Sciatic nerve (tissue), 2 donors: ENCODE measurements at places on chromosomes 12 and 14. TPM values are rescaled to one million over a fixed set of nuclear protein-coding genes. Genes with fewer than 3 reads are reported as not detected.

RPGRIP1 gene
- total RNA-seq: 0.45 TPM

KRT78 gene
- not detected for total RNA-seq

SLCO1B1 gene
- total RNA-seq: not detected

LRP1-AS gene
- total RNA-seq: not detected

B3GNT4 gene
- not detected for total RNA-seq

POTEG gene
- total RNA-seq: not detected

GRCh38 chr12:89424389-89424788 is 72.1 kb upstream of the DUSP6 start:
- no peak for DNase-seq

DNA sequence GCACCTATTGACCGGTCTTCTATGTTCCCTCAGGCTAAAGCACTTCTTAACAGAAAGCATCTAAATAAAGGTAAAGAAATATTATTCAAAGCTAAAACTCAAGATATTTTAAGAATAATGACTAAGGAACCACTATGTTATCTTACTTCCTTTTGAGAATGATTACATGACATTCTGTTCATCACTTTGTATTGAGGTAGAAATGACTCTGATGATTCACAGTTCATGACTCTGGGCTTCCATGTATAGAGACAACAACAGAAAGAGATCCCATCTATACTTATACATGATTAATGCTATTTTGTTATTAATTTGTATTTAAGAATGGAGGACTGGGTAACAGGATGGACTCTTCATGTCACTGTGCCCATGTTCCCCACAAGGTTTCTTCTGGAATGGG is 218.3 kb upstream of the OR4E1 start:
- DNase-seq: no peak

DNA sequence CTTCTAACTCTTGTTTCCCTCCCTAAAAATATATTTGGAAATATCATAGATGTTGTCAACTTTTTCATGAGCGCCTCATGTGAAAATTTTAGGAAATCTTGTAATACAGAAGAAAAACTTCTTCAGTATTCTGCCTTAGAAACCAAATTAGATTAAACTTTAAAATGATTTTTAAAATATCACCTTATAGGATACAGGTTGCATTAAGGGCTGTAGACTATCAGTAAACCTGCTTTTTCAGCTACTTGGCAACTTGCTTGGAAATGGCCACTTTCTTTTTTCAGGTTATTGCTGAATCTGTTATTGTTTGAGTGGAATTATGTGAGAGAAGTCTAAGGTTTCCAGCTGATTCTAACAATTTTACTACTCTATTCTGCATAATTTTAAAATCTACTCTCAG is 9.1 kb downstream of the EID3 start:
- DNase-seq: no peak

GRCh38 chr12:109678719-109679118 is 34.9 kb upstream of the FAM222A start:
- DNase-seq: no peak

DNA sequence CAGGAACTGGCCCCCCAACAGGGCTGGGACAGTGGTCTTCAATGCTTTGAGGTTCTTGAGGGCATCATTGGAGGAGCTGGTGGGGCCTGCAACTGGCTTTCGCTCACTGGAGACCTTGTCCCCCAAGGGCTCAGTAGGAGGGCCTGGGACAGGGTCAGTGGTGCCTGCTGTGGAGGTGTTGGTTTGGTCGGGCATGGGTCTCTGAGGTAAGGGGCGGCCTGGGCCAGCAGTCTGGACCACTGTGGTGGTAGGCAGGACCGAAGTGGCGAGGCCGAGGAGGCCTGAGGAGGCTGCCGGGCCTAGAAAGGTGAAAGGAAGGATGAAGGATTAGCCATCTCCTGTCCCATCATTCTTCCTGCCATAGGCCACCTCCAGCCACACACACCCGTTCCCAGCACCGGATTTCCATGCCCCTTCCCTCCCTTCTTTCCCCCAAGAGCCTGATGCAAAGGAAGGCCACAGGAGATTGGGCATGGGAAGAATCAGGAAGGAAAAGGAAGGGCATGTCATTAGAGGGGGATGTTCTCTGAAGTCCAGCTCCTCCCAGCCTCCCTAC is 28.8 kb downstream of the ZFHX2 start:
- DNase-seq: no peak

- no peak for DNase-seq
These were observed 44.9 kb upstream of the DIO3 start for GRCh38 chr14:101516401-101516800.

DNA sequence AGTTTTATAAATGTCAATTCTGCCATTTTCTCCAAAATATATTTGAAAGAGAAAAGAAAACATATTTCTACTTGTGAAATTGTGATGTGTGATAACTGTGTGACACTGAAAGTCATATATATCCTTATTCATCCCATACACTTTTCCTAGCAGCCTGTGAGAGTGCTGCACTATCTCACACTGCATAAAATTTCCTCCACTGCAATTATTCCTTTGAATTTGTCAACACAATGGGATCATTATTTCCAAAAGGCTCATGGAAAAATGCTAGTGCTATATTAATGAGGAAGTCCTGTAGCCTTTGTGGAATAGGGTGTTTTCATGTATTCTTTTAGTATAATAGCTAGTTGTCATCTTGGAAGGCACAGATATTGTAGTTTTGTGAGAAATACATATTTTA is 504.1 kb downstream of the RPL10L start:
- no peak for DNase-seq

- no peak for DNase-seq
These were observed 93.3 kb downstream of the ATP23 start for GRCh38 chr12:58034712-58035111.

DNA sequence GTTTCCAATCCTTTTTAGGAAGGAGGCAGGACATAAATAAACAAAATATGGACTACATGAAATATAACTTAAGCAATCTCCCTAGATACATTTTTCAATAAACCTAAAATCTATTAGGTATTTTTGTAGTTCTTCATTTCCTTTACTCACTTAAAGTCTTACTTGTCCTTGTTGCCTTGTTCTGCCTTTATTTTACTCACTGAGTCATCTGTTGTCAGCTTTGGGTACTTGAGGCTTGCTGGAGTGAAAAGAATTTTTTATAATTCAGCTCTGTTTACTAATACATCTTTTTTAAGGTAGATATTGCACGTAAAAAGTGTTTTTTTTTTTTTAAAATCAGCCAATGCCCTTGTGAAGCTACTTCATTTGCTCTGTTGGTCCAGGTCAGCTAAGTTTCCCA is 216.2 kb downstream of the PELI2 start:
- no peak for DNase-seq

GRCh38 chr14:24670594-24670993 is 36.6 kb upstream of the GZMB start:
- DNase-seq: no peak

DNA sequence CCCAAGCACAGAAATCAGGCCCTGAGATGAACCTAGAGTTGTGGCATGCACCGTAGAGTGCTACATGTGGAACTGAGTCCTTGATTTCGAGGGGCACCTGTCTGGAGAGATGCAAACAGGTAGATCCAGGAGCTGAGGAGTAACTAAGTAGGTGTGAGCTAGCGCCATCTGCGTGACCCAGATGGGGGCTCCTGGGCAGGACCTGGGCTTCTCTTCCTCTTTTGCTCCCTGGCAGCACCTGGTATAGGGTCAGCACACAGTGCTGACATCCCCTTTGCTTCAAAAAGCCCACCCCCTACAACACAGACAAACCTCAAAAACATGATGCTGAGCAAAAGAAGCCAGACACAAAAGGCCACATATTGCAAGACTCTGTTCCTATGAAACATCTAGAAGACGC is 65.8 kb downstream of the PITPNM2 start:
- no peak for DNase-seq

DNA sequence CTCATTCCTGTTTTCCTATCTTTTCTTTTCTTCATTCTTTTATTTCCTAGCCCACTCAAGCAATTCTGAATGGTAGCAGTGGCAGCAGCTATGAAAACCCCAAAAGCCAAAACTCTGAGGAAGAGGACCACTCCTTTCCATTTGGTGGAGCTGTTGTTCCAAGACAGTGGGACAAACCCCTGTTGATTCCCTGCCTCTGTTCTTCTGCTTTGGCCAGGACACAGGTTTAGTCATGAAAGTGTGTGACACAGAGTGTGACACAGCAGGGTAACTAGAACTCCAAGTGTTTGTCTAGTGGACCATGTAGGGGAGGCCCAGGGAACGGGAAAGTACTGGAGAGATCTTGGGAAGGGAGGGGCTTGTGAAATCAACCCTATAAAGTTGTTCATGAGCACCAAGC is 71.1 kb downstream of the PTCSC3 start:
- no peak for DNase-seq

DNA sequence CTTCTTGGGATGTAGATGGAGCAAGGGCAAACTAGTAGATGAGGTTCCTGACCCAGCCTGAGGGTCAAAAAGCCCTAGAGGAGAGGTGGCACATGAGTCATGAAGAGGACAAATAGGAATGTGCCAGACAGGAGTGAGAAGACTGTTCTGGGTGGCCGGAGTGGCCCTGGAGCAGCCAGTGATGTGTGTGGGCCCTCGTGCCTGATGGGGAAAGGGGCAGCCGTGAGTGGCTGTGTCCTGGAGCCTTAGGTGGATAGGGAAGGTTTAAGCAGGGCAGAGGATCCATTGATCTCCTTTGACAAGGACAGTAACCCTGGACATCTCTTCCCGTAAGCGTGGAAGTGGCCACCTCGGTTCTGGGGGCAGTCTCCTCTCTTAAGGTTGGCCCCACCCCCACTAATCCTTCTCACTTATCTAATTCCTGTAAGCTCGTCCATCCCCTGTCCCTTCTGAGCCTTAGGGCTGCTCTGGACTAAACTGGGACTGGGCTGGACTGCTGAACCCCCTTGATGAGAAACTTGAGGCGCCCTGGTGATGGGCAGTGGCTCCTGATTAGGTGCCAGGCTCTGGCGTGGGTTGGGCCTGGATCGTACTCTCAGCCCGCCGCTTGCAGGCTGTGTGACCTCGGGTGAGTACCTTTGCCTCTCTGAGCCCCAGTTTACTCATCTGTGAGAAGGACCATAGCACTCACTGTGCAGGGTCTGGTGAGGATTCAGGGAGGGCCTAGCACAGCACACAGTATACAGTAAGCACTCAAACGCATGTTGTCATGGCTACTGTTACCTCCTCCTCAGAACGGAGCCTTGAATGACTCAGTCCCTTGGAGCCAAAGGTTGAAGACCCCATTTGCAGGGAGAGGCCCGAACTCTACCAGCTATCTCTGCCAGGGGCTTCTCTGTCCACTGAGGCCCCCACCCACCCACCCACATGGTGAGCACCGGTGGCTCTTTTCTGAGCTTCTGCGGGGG is 4.0 kb downstream of the FAM222A start:
- no peak for DNase-seq

DNA sequence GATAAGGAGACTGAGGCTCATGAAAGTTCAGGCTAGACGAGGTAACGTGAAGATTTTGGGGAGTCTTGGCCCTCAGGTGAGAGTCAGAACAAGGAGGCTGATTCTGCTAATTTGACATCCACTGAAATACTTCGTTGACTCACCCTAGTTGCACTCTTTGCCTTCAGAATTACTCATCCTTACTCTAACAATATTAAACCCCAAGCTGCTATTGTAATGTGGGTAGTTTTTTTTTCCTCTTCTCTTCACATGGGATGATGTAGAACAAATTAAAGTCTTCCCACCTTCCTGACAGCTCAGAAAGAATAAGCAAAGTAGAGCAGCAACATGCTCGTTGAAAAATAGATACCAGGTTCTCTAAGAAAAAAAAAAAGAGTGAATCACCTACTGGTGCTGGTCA is 22.0 kb upstream of the SRRM4 start:
- no peak for DNase-seq

- DNase-seq: no peak
These were observed 24.5 kb downstream of the CDKN1B start for GRCh38 chr12:12741660-12742059.

DNA sequence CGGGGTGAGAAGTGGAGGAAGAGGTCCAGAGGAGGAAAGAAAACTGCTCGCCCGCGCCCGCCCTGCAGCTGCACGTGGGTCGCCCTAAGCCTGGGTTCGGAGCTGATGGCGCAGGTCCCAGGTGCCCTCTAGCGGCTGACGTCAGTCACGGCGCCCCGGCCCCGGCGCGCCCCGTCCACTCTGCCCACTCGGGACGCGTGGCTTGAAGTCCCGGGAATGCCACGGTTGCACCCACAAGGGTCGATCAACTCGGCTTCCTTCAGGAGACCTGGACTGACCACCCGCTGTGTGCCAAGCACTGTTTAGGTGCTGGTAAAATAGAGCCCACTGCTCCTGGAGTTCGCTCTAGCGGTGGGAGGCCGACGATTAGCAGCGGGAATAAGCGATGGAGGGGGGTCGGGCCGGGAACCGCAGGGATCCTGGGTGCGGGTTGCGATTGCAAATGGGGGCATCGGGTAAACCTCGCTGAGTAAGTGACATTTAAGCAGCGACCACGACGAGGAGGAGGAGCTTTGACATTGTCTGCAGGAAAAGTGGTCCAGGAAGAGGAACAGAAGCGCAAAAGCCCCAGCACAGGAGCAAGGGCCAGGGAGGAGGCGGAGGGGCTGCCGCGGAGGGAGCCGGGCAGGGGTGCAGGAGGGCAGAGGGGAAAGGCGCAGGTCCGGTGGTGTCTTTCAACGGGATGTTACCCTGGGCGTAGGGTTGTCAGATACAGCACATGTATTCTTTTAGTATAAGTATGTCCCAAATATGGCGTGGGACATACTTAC is 5.1 kb upstream of the ZNF839 start:
- DNase-seq: peak; percentile 92

GRCh38 chr12:53078425-53079225 is 565 bp downstream of the SPRYD3 start:
- DNase-seq: peak; percentile 52

- DNase-seq: no peak
These were observed 1934.2 kb upstream of the SEL1L start for GRCh38 chr14:83467811-83468210.

DNA sequence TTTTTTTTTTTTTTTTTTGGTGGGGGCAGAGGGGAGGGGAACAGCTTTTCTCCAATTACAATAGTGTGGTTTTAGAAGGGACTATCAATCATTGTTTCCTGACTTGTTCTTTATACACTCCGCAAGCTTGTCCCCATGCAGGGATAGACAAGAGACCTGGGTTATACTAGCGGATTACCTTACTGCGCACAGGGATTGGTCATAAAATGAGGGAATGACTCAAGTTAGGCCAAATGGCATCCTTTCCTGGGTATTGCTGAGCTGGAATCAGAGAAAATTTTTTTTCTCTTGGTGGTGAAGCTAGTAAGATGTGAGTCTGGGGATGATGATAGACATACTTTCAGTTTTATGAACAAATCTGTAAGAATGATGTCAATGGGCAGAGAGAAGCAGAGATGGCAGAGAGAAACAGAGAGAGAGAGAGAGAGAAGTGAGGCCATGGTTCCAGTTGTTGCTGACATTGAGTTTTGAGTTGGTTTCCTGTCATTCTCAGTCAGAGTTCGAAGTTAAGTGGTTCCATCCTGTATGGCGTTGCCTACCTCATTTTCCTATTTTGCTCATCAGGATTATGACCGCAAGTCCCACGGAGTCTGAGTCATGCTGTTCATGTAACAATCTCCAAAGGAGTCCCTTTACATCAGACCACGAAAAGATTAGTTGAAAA is 59.1 kb upstream of the OTOGL start:
- DNase-seq: no peak

- no peak for DNase-seq
These were observed 345.7 kb upstream of the SFSWAP start for GRCh38 chr12:131364903-131365820.

GRCh38 chr12:13536219-13536910 is 339.8 kb downstream of the EMP1 start:
- DNase-seq: no peak
